Neural crest cell (in vitro differentiated cells): ENCODE measurements at places on chromosomes 3 and 15.

DNA sequence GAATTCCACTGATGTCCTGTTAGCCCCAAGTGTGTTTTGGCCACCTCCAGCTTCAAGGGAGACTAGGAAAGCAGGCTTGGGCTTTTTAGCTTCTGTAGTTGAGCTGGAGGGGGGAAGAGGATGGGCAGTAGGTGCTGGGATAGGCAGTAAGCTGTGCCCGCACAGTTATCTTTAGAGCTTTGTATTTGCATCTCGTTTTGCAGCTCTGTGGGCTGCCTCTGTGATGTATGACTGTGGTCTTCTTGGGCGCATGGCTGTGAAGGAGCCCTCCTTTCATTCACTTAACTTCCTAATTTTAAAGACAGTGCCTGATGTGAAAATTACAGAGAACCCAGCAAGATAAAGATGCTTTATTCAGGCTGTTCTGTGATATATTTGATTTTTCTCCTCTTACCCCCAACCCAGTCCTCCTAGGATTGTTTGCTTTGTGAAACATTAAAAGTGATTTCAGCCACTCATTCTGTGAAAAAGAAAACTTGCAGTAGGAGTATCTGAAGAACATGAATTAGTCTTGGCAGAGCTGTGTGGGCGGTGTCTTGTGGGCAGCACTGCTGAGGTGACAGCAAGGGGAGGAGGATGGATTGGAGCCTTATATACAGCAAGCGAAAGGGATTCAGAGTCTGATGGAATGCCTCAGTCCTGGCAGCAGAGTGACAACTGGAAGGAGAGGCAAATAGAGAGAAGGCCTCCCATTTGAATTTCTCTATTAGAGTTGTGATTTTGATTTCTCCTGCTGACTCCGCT lies 74.3 kb downstream of the LARS2 start:
- no peak for DNase-seq

- no peak for DNase-seq
Observed at GRCh38 chr3:130779031-130779430, 32.4 kb upstream of the PIK3R4 start.

DNA sequence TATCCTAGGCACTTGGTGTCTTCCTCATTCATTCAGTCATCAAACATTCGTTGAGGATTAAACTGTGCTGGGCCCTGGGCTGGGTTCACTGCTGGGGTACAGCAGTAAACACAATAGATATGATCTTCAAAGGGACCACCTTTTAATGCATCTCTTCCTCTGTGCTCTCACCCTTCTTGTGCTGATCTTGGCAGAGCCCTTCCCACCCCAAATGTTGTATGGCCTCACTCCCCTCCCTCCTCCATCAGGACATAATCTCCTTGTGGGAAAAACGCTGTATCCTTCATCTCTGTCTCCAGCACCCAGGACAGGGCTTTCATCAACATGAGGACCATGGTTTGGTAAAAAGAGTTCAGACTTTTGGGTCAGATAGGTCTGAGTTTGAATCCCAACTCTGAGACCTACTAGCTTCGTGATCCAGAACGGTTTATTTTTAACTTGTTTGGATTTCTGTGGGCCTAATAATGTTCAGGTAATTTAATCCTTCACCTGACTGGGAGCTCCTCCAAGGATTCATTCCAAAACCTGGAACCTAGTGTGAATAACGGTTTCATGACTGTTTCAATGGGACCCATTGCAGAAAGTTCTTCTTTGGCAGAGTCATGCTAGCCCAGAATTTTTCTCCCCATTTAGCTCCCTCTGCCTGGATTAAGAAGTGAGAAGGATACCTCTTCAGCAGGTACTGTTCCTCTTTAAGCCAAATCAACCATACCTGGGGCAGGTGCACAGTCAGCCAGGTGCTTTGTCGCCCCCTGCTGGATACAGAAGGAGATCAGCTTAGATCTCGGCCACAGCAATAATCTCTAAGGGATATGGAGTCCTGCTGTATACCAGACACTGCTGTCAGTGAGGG lies 5.2 kb upstream of the WNT7A start:
- no peak for DNase-seq

DNA sequence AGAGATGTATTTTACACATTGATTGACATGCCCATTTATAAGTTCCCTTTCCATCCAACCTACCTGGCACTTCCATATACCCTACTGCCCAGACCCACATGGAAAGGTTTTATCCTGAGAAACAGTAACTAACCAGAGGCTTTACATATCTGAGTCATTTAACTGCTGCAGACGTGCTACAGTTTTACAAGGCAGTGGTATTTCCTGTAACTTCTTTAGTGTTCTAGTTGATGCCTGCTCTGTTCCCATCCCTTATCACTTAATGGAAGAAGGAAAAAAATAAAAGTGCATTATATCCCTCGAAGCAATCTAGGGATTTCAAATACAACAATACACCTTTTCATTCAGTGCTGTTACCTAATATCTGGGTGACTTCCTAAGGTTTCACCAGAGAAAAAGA lies 107.1 kb downstream of the TMCO5A start:
- DNase-seq, result no peak

GRCh38 chr15:100951965-100952364 lies 32.8 kb downstream of the LRRK1 start:
- no peak for DNase-seq

DNA sequence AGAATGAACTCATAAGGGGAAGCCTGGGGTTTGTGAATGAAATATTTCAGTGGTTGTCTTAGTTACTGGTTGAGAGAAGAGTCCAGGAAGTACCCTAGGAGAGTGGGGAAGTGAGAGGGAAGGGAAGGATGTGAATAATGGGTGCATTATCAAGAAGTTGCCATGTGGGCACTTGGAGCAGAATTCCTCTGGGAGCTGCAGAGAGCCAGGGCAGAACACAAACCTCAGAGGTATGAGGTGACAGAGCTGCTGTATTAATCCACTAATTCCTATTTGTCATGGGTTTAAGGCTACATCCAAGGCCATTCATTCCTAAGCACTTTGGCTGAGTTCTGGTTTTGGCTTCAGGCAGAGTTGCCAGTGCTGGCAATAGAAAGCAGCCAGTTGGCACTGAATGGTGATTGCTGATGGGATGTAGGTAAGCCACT lies 29.0 kb downstream of the NDUFB4 start:
- DNase-seq, result no peak

DNA sequence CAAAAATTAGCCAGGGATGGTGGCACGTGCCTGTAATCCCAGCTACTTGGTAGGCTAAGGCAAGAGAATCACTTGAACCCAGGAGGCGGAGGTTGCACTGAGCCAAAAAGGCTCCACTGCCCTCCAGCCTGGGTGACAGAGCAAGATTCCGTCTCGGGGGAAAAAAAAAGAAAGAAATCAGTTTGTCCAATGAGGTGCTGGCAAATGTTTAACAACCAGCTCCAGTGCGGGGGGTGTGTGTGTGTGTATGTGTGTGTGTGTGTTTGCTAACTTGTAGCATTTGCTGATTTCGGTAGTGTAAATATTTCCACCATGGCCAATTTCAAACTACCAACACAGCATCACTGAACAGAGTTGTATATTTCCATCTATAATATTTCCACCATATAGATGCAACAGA lies 23.8 kb upstream of the IDH2 start:
- DNase-seq, result no peak

- no peak for DNase-seq
Observed at GRCh38 chr15:38562278-38562677, 2.3 kb downstream of the RASGRP1 start.

- DNase-seq, result no peak
Observed at GRCh38 chr3:13018561-13019242, 54.5 kb downstream of the IQSEC1 start.

- DNase-seq, result peak; percentile 48
Observed at GRCh38 chr15:73052653-73053397, 562 bp downstream of the NEO1 start.

- no peak for DNase-seq
Observed at GRCh38 chr3:21938267-21938681, 187.3 kb upstream of the ZNF385D start.

GRCh38 chr3:135329479-135329878 lies 534.4 kb downstream of the EPHB1 start:
- no peak for DNase-seq

DNA sequence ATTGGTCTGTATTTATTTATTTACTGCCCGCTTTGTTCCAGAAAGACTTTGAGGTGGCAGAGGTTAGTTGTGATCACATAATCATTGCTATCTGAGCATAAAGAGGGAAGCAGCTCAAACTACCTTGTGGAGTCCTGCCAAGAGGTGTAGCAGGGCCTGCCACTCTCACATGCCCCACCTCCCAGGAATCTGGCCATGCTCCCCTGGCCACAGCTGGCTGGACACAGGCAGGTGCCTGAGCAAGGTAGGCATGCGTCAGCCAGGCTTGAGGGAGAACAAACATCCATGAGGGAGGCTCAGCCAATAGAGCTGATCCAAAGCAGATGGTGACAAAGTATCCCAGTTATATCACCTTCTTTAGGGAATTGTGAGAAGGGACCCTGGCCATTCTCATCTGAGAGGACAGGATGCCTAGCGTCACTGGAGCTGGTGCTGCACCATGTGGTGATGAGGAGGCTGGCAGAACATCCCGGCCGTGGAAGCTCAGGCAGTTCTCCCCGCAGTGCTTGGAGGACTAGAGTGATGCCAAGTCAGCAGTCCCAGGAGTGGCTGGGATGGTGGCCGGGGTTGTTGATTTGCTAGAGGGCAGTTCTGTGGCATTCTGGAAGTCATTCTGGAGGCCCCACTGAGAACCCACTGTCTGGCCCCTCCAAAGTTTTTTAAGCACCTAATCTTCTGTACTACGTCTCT lies 6.8 kb upstream of the POLG start:
- no peak for DNase-seq

GRCh38 chr3:11643201-11643603 lies 513 bp downstream of the VGLL4 start:
- peak; percentile 23 for DNase-seq

- DNase-seq, result no peak
Observed at GRCh38 chr3:177894081-177894728, 642.0 kb upstream of the KCNMB2 start.

DNA sequence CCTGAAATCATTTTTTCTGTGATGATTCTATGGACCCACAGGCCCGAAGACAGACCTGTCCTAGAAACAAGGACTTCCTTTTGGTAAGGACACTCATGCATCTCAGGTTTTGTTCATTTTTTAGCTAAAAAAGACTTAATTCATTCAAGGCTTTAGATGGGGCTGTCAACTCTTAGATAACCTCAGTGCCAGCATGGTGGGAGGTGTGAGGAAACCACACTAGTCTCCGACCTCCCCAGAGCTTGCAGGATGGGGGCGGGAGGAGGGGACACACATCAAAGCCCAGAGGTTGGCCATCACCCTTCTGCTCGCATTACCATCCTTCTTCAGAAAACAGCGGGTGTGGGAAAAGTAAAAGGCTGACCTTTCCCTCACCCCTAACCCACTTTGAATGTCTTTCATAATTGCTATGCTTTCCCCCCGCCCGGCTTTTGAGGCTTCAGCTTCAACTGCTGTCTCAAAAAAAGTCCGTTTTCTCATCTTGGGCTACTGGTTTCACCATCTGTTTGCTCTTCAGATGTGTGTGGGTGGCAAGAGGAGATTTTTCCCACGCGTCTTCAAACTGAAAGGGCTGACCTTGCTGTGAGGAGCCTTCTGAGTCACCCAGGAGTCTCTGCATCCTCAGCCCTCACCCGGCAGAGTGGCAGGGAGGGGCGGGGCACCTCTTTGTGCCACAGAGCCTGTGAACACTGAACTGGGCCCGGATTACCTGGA lies 27.6 kb upstream of the CXCR6 start:
- no peak for DNase-seq

- DNase-seq, result no peak
Observed at GRCh38 chr3:27507111-27507510, 22.9 kb upstream of the SLC4A7 start.

- no peak for DNase-seq
Observed at GRCh38 chr3:33385423-33385822, 54.8 kb downstream of the UBP1 start.

GRCh38 chr3:34146596-34146995 lies 348.2 kb downstream of the PDCD6IP start:
- no peak for DNase-seq

- no peak for DNase-seq
Observed at GRCh38 chr3:193214445-193214844, 26.6 kb upstream of the PLAAT1 start.

- no peak for DNase-seq
Observed at GRCh38 chr3:17709236-17709810, 33.1 kb downstream of the TBC1D5 start.

DNA sequence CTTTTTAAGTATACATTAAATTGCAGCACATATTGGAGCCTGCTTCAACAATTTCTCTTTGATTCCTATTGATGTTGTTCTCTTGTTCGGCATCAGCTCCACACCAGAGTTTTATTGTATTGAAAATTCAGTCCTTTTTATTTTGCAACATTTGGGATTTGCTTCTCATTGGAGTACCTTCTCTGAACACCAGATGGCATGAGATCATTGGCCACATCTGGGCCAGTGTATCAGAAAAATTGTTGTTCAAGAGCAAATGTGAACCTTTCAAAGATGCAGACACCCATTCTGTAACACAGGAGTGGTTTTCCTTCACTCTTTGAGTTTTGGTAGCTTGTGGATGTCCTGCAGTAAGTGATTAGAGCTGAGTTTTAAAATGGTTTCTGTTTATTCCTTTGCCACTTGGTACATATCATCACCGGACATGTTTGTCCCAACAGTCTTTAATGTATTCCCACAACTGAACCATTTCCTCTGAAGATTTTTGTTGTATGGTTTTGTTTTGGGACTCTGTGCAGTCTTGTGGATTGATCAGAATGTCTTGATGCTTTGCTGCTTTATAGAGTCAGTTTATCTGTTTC lies 96.1 kb downstream of the MCTP2 start:
- DNase-seq, result peak; percentile 20

GRCh38 chr3:11392014-11392859 lies 120.0 kb downstream of the ATG7 start:
- DNase-seq, result no peak

- DNase-seq, result no peak
Observed at GRCh38 chr3:153369561-153370374, 207.7 kb downstream of the RAP2B start.

DNA sequence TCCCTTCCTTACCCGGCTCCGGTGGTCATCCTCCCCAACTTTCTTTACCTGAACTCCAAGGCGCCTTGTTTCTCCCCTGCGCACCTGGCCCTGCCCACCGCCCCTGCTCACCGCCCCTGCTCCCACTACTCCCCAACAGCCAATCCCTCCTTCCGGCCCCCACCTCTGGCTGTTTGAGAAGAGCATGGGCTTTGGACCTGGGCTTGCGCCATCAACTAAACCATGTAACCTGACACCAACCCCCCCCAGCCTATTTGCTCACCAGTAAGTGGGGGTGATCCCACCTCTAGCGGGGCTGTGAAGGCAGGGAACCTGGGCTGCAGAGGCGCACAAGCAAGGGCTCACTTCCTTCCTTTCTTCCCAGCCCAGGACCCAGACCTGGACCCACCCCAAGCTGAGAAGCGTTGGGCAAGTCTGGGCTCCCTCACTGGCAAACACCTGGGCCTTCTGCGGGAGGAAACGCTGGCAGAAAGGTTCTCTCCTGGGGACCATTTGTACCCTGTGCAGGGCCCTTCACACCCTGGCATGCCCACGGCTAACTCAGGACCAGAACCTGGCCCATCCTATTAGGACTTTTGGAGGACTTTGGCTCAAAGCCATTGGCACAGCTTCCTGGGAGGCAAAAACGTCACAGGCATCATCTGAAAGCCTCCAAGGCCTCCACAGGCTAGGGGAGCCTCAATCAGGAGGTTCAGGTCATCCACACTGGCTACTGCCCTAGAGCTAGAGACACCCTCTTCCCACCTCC lies at the start of gene PLXNB1:
TSS of gene PLXNB1 (minus strand) at position 127 of the 748 bp plus-strand sequence. CDS start 5,475 bp downstream, outside the sequence.
- no peak for DNase-seq
